ENCODE measurements at places on chromosomes 5 and 9. TPM values are rescaled to one million over a fixed set of nuclear protein-coding genes. Genes with fewer than 3 reads are reported as not detected.

Gene LHX6
- total RNA-seq = 6.1 TPM

Gene KLHL9
- total RNA-seq = 12.2 TPM

Gene AHRR
- total RNA-seq = 2.1 TPM

Gene PCDHB10
- 0.84 TPM for total RNA-seq

Gene SLC4A9
- not detected for total RNA-seq

Gene SHB
- 14.7 TPM for total RNA-seq

Gene TRIM7
- 14.4 TPM for total RNA-seq

Gene FST
- total RNA-seq = 10.6 TPM

Gene PLPP6
- total RNA-seq = 2.3 TPM
